ENCODE measurements at places on chromosomes 1 and 21. TPM values are rescaled to one million over a fixed set of nuclear protein-coding genes. Genes with fewer than 3 reads are reported as not detected.

The OR2L5 gene
- total RNA-seq = not detected

The FMO3 gene
- not detected for total RNA-seq

GRCh38 chr21:39504230-39504629, 52.5 kb downstream of the SH3BGR start:
- no peak for DNase-seq
- no peak overlapping the region for H3K27ac ChIP-seq
- no peaks in the 10 kb centered on the region for H3K27me3 ChIP-seq

DNA sequence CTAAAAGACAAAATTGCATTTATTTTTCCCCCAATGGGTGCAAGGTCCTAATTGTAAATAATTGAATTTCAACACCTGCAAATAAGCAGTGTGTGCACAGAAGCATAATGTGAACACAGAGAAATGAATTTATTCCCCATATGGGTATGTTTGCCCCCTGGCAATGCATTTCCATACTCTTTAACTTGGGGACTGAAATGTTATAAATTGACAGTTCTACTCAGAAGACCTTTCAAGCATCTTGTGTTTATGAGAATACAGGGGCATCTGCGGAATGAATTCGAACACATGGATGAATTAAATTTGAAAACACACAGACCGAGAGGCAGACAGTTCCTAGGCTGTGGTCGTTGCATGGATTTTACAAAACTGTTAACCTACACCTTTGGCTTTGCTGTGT, 3.5 kb downstream of the PBX1 start:
- peaks cover 32% of the 10 kb centered on the region for H3K27me3 ChIP-seq
- H3K4me3 ChIP-seq = no peak overlapping the region
- peaks cover 5% of the 10 kb centered on the region for H3K4me1 ChIP-seq
- no peak for DNase-seq
- H3K36me3 ChIP-seq = no peaks in the 10 kb centered on the region

- no peak overlapping the region for H3K27ac ChIP-seq
- H3K27me3 ChIP-seq = no peaks in the 10 kb centered on the region
- H3K4me1 ChIP-seq = no peaks in the 10 kb centered on the region
Measured at GRCh38 chr1:96865731-96866685, 144.4 kb downstream of the PTBP2 start.

GRCh38 chr1:83554174-83554573, 444.8 kb downstream of the TTLL7 start:
- no peaks in the 10 kb centered on the region for H3K27me3 ChIP-seq
- no peak for DNase-seq
- H3K4me3 ChIP-seq = no peak overlapping the region
- no peaks in the 10 kb centered on the region for H3K4me1 ChIP-seq
- H3K27ac ChIP-seq = no peak overlapping the region

DNA sequence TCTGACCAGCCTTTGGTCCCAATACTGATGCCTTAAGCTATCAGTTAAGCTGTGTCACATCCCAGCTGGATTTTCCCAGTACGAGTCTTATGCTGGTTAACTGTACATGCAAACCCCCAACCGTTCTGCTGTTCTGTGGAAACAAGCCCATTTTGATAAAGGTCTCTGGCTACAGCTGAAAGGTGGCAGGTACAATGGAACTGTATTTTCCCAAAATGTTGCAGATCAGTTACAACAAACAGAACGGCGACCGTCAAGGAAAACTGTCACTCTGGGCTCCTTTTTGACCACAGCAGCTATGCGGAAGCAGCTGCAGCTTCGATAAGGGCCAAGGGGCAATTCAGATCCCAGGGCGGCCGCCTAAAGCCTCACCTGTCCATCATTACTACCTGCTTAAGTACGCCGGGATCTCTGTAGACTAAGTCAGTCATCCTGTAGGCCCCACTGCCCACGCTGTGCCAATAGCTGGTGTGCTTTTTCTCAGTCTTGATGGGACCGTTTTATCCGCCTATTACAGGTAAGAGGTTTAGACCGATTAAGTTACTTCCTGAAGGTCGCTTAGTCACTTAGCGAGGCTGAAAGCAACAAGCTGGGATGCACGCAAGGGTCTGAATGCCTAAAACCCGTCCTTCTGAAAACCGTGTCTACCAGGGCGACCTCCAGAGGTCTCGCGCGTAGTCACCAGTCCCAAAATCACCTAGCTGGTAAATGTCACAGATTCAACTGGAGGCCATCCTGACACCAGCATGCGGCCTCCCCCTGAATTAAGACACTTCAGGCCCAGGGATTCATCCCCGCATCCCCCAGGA, 11.1 kb upstream of the RAB42 start:
- H3K4me3 ChIP-seq = peak overlapping the region; percentile 96
- H3K36me3 ChIP-seq = peaks cover 50% of the 10 kb centered on the region
- DNase-seq = no peak
- no peaks in the 10 kb centered on the region for H3K27me3 ChIP-seq
- H3K27ac ChIP-seq = peak overlapping the region; percentile 84
- H3K4me1 ChIP-seq = peaks cover 21% of the 10 kb centered on the region

DNA sequence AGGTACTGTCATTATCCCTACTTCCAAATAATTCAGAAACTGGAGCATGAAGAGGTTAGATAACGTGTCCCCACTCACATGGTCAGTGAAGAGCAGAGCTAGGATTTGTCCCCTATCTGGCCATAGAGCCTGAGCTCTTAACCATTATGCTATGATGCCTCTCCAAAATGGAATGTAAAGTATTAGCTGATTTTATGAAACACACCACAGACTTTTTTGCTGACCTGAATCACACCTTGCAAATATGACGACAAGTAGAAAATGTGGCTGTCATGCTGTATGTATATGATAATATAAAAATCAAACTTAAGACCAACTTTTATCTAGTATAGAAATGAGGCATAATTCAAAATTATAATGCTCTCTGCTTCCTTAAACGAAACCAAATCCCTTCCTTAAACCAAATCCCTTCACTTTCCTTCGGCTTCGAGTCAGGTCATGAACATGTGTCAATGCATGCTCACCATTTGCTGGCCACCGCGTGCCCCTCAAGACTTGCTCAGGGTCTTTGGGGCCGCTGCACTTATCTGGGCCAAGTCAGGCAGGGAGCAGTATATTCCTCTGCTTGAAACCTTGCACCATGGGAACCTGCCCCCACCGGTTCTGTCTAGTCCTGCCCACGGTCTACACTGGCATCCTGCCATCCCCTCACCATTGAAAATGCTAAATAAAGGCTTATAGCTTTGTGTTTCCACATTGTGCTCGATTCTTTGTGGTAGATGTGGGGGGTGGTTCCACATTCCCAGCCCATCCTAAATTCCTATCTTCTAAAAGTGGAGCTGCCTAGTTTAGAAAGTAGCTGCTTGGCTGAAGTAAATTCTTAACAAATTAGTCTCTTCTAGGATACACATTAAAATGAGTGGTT, 1.6 kb upstream of the TMCC2 start:
- peaks cover 29% of the 10 kb centered on the region for H3K4me1 ChIP-seq
- no peak overlapping the region for H3K27ac ChIP-seq
- no peak overlapping the region for H3K4me3 ChIP-seq
- DNase-seq = no peak
- peaks cover 37% of the 10 kb centered on the region for H3K27me3 ChIP-seq
- no peaks in the 10 kb centered on the region for H3K36me3 ChIP-seq

The A3GALT2 gene
- total RNA-seq = not detected

The PDPN gene
- not detected for total RNA-seq

- no peaks in the 10 kb centered on the region for H3K36me3 ChIP-seq
- no peak for DNase-seq
- no peak overlapping the region for H3K27ac ChIP-seq
- no peak overlapping the region for H3K4me3 ChIP-seq
- no peaks in the 10 kb centered on the region for H3K27me3 ChIP-seq
Measured at GRCh38 chr1:225158291-225158690, 228.8 kb downstream of the DNAH14 start.

DNA sequence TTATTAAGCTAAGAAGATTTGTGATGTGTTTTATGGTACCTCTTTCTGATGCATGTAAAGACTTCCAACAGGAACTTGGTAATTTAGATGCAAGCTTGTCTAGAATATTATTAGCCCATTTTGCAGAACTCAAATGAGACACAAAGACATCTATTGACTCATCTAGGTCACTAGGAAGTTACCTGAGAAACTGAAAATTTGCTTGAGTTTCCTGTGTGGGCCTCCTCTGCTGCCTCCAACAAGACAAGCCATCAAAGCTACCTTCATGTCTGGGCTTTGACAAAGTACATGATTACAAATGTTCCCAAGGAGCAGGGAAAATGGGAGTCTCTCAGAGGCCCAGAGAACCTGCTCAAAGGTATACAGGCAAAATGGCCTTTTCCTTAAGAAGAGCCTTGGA, 5.6 kb downstream of the RUNX1 start:
- H3K27me3 ChIP-seq = no peaks in the 10 kb centered on the region
- peak overlapping the region; percentile 96 for H3K27ac ChIP-seq
- H3K4me3 ChIP-seq = peak overlapping the region; percentile 93
- H3K4me1 ChIP-seq = peaks cover 78% of the 10 kb centered on the region

Measured in activated T-helper 2 cell treated with anti-CD3 and anti-CD28 coated beads, Interferon-gamma antibody, Interleukin-2, Interleukin-4, amounts not matched to agents 10 μg/mL and 5 μg/mL and 100 μg/mL, durations not matched to agents 14 hours and 24 hours and 36 hours (primary cell).